ENCODE measurements at places on chromosomes 16 and 17. TPM values are rescaled to one million over a fixed set of nuclear protein-coding genes. Genes with fewer than 3 reads are reported as not detected.

The IRF8 gene
- total RNA-seq, result 3.8 TPM

The CCL7 gene
- not detected for total RNA-seq

DNA sequence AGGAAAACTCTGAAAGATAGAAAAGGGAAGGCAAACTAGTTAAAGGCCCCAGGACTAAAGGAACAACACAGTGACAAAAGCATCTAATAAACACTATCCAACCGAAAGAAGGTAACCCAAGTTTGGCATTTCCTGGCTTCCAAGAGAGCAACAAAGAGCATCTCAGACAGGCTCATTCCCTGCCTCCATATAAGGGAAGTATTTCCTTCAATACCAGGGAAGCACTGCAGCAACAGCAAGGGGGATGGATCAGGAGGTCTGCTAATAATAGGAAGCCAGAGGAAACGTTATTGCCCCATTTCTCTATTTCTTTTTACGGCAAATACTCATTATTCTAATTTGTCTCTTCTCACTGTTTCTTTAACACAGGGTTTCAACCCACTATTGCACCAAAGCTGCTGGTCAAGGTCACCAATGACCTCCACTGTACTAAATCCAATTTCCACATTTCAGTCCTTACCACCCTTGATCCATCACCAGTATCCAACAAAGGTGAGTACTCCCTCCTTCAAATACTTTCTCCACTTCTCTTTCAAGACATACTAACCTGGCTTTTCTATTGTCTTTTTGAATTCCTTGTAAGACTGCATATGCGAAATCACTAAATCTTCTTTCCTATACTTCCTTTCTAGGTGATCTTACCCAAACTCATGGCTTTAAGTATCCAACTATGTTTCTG is 86.1 kb downstream of the KANSL1 start:
- H3K27me3 ChIP-seq, result no peaks in the 10 kb centered on the region
- no peak for DNase-seq
- H3K27ac ChIP-seq, result no peak overlapping the region
- H3K4me3 ChIP-seq, result no peak overlapping the region
- H3K4me1 ChIP-seq, result peaks cover 26% of the 10 kb centered on the region
- no peaks in the 10 kb centered on the region for H3K36me3 ChIP-seq

GRCh38 chr16:85661740-85662481 is 26.8 kb downstream of the GINS2 start:
- H3K36me3 ChIP-seq, result no peaks in the 10 kb centered on the region
- H3K4me1 ChIP-seq, result no peaks in the 10 kb centered on the region
- no peaks in the 10 kb centered on the region for H3K27me3 ChIP-seq
- H3K4me3 ChIP-seq, result no peak overlapping the region

- H3K4me1 ChIP-seq, result no peaks in the 10 kb centered on the region
- no peak overlapping the region for H3K4me3 ChIP-seq
- DNase-seq, result no peak
- no peaks in the 10 kb centered on the region for H3K36me3 ChIP-seq
- H3K27me3 ChIP-seq, result no peaks in the 10 kb centered on the region
- H3K27ac ChIP-seq, result no peak overlapping the region
These were observed 5.7 kb downstream of the WSCD1 start for GRCh38 chr17:6075845-6076244.

DNA sequence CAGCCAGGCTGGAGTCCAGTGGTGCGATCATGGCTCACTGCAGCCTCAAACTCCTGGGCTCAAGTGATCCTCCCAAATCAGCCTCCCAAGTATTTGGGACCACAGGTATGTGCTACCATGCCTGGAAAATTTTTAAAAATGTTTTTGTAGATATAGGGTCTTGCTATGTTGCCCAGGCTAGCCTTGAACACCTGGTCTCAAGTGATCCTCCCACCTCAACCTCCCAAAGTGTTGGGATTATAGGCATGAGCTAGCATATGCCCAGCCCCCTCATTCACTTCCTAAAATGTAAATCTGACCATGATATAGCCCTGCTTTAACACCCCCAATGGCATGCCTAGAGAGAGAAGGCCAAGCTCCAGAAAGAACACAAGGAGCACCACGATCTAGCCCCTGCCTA is 98.6 kb downstream of the NDE1 start:
- DNase-seq, result no peak
- no peak overlapping the region for H3K4me3 ChIP-seq
- no peaks in the 10 kb centered on the region for H3K4me1 ChIP-seq
- H3K27me3 ChIP-seq, result no peaks in the 10 kb centered on the region
- H3K27ac ChIP-seq, result no peak overlapping the region
- no peaks in the 10 kb centered on the region for H3K36me3 ChIP-seq

The HAGHL gene
- total RNA-seq, result not detected

The TBC1D3H gene
- total RNA-seq, result not detected

- no peaks in the 10 kb centered on the region for H3K4me1 ChIP-seq
- H3K27me3 ChIP-seq, result no peaks in the 10 kb centered on the region
- peak; percentile 68 for DNase-seq
- H3K27ac ChIP-seq, result no peak overlapping the region
- no peaks in the 10 kb centered on the region for H3K36me3 ChIP-seq
These were observed 13.0 kb upstream of the NFATC3 start for GRCh38 chr16:68072038-68072695.

- H3K4me1 ChIP-seq, result no peaks in the 10 kb centered on the region
- H3K27me3 ChIP-seq, result no peaks in the 10 kb centered on the region
- H3K4me3 ChIP-seq, result no peak overlapping the region
- no peaks in the 10 kb centered on the region for H3K36me3 ChIP-seq
- DNase-seq, result no peak
- H3K27ac ChIP-seq, result no peak overlapping the region
These were observed 140.9 kb downstream of the SHISA9 start for GRCh38 chr16:13042291-13042685.

DNA sequence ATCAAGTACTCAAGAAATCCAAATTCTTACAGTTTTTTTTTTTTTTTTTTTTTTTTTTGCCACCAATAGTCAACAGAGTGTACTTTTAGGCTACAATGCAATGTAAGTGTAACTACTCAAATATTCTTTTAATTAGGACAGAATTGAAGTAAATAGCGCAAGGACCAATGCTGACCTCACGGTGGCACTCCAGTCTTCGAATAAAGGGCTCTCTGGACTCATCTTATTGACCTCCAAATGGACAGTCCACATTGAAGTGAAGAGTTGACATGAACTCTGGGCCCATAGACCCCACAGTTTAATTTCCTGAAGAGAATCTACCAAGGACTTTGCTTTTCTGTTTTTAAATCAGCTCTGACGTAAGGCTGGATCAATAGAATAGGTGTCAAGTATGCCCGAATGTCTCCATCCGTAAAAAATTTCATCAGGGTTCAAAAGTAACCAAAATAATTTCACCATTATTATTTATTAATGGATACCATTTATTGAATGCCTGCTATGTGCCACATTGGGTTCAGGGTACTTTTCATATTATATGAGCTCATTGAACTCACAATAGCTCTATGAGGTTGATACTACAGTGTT is 7.3 kb upstream of the DDX52 start:
- H3K27me3 ChIP-seq, result peaks cover 3% of the 10 kb centered on the region
- DNase-seq, result no peak
- no peak overlapping the region for H3K27ac ChIP-seq

DNA sequence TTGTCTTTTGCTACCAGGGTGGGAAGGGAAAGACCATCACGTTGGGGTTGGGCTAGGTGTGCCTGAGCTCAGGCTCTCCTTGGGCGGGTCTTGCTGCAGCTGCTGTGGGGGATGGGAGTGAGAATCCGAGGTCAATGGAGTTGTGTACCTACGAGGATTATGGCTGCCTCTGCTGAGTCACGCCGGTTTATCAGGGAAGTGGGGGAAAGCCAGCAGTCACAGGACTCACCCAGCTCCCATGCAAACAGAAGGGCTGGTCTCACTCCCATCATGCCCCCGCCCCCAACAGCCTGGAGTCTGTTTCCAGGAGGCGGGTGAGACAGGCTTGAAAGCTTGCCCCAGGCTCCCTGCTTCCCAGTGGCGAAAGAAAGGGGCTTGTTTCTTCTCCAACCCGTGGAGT is 1259.0 kb upstream of the GOT2 start:
- H3K4me3 ChIP-seq, result no peak overlapping the region
- H3K4me1 ChIP-seq, result no peaks in the 10 kb centered on the region

The ZNF423 gene
- 14.9 TPM for total RNA-seq

GRCh38 chr17:4162321-4162720 is 19.3 kb downstream of the CYB5D2 start:
- no peak overlapping the region for H3K27ac ChIP-seq
- no peak for DNase-seq
- H3K4me1 ChIP-seq, result no peaks in the 10 kb centered on the region
- H3K27me3 ChIP-seq, result no peaks in the 10 kb centered on the region

Data from uterus (tissue), 4 donors.